ENCODE measurements at places on chromosomes 12 and 14. TPM values are rescaled to one million over a fixed set of nuclear protein-coding genes. Genes with fewer than 3 reads are reported as not detected.

DNA sequence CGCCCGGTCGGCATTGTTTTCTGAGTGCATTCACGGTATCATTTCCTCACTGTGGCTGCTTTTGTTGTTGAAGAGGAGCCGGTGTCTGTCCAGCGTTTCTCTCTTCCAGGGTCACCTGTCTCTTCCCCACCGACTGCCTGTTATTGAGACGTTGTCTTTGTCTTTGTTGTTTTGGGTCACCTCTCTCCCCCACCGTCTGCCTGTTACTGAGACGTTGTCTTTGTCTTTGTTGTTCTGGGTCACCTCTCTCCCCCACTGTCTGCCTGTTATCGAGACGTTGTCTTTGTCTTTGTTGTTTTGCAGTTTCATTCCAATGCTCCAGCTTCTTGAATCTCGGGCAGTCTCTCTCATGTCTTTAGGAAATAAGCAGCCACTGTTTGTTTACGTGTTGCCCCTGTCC is 69.9 kb downstream of the DDX51 start:
- H3K4me3 ChIP-seq = no peak overlapping the region
- no peak for DNase-seq
- no peaks in the 10 kb centered on the region for H3K4me1 ChIP-seq
- no peak overlapping the region for H3K27ac ChIP-seq
- H3K36me3 ChIP-seq = peaks cover 13% of the 10 kb centered on the region

GRCh38 chr12:39605996-39606395 is 13.6 kb downstream of the ABCD2 start:
- peak; percentile 59 for DNase-seq
- H3K27me3 ChIP-seq = no peaks in the 10 kb centered on the region
- H3K27ac ChIP-seq = peak overlapping the region; percentile 26
- H3K4me3 ChIP-seq = no peak overlapping the region

DNA sequence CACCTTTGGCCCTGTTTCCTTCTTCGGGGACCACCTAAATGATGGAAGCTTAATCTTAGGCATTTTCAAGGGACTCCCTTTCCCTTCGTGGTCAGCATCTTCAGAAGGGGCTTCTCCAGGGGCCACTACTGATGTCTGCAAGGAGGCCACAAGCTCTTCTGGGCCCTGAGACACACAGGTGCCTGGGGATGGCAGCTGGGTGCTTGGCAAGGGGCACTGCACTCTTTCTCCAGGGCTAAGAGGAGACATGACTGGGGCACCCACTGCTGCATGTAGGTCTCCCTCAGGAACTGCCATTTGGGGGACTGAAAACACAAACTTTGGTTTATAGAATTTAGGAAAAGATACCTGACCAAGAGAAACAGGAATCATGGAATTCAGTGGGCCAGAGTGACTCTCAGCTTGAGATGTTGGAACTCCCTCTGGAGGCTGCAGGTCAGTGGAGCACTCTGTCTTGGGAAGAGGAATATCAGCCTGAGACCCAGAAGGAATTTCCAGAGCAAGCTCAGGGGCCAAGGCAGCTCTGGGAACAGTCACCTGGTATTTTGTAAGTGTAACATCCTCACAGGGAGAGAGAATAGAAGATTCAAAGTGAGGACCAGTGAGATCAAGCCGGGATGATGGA is 16.0 kb downstream of the PLD4 start:
- H3K4me3 ChIP-seq = no peak overlapping the region
- H3K27ac ChIP-seq = no peak overlapping the region
- no peaks in the 10 kb centered on the region for H3K27me3 ChIP-seq
- DNase-seq = no peak

The ABCC9 gene
- 0.05 TPM for total RNA-seq

DNA sequence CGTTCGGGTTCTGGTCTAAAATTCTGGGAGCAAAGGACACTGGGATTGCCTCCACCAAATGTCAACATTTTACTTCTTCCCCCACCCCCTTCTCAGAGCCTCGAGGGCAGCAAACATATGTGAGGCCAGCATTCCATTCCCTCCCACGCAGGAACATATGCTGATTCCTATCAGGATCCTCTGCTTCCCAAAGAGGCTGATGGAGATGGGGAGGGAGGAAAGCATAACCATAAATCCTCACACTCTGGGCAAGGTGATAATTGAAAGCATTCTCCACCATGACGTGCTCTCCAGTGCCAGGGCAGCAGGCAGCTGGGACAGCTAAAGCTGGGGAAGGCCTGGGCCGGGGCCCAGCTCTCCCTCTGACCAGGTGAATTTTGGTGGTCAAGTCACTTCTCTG is 395.0 kb downstream of the ZFP36L1 start:
- H3K27ac ChIP-seq = no peak overlapping the region
- H3K4me3 ChIP-seq = no peak overlapping the region
- peaks cover 4% of the 10 kb centered on the region for H3K4me1 ChIP-seq
- no peaks in the 10 kb centered on the region for H3K27me3 ChIP-seq

DNA sequence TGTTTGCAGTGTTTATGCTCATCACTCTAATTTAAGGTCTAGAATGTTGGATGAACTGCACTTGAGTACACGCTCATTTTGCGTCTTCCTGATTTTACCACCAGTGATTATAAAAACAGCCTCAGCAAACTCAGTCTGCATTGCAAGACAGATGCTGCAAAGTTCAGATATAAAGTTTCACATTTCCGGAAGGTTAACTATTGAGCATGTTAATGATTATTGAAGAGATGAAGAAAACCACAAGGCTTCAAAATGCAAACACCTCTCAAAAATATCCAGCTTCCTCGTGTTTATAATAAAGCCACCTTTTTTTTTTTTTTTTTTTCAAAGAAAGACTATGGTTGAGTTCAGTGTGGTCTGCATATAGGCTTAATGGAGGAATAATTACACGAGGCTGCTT is 92.1 kb upstream of the BMP4 start:
- no peaks in the 10 kb centered on the region for H3K4me1 ChIP-seq
- H3K4me3 ChIP-seq = no peak overlapping the region
- no peaks in the 10 kb centered on the region for H3K27me3 ChIP-seq
- H3K36me3 ChIP-seq = no peaks in the 10 kb centered on the region

- H3K4me3 ChIP-seq = no peak overlapping the region
- peaks cover 15% of the 10 kb centered on the region for H3K36me3 ChIP-seq
- H3K27ac ChIP-seq = no peak overlapping the region
- no peak for DNase-seq
- peaks cover 14% of the 10 kb centered on the region for H3K4me1 ChIP-seq
These were observed 3.7 kb upstream of the TM9SF1 start for GRCh38 chr14:24198814-24199524.

- no peaks in the 10 kb centered on the region for H3K36me3 ChIP-seq
- no peaks in the 10 kb centered on the region for H3K4me1 ChIP-seq
- DNase-seq = no peak
- no peak overlapping the region for H3K27ac ChIP-seq
- peaks cover 29% of the 10 kb centered on the region for H3K27me3 ChIP-seq
- no peak overlapping the region for H3K4me3 ChIP-seq
These were observed 121.9 kb downstream of the GARIN6 start for GRCh38 chr12:99769396-99769980.

DNA sequence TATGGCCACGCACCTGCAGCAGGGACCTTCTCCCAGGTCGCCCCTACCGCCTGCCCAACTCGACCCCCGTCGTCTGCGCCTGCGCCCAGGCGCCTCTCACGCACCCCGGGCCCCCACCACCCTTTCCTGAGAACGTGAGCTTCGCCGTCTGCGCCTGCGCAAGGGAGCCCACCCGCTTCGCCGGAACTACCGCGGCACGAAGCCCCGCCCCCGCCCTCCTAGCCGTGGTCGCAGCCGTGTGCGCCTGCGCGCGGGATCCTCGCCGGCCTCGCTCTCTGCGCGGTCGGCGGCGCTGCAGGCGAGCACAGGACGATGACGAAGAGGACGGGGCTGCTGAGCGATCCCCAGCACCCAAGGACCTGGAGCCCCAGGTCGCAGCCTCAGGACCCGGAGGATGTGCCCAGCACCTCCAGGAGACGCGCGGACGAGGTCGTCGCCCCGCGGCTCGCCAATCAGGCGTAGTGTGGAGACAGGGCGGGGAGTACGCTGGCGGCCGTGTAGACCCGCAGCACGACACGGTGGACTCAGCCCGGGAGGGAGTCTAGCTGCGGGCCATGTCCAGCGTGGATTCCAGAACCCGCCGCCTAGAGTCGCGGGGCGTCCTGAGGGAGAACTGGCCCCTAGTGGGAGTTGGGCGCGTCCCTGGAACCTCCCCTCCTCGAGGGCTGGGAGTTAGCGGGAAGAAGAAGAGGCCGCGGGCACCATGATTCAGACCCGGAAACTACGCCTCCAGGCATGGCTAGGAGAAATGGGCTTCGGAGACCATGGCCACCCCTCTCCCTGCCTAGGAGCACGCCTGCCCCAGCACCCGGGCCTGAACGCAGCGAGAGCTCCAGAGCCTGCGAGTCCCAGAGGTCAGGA is 1120.8 kb upstream of the TMEM132C start:
- H3K4me1 ChIP-seq = no peaks in the 10 kb centered on the region
- peak overlapping the region; percentile 63 for H3K27ac ChIP-seq
- no peaks in the 10 kb centered on the region for H3K36me3 ChIP-seq
- H3K4me3 ChIP-seq = peak overlapping the region; percentile 63
- DNase-seq = peak; percentile 28

DNA sequence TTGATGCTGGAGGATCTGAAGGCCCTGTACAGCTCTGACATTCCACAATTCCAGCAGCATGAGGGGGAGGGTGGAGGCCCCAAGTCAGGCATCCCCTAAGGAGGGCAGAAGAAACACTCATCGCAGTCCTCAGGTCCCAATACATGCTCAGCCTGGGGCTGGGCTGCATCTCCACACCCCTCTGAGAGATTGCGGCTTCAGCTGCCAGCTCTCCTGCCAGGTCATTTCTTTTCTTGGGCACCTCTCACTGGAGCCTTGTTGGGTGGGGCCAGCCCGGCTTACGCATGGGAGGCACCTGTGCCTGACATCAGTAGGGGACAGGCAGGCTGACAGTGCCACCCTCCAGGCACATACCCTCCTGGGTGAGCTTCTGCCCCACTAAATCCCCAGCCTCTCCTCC is 89.8 kb downstream of the DICER1 start:
- H3K36me3 ChIP-seq = no peaks in the 10 kb centered on the region
- H3K27me3 ChIP-seq = no peaks in the 10 kb centered on the region
- DNase-seq = no peak

DNA sequence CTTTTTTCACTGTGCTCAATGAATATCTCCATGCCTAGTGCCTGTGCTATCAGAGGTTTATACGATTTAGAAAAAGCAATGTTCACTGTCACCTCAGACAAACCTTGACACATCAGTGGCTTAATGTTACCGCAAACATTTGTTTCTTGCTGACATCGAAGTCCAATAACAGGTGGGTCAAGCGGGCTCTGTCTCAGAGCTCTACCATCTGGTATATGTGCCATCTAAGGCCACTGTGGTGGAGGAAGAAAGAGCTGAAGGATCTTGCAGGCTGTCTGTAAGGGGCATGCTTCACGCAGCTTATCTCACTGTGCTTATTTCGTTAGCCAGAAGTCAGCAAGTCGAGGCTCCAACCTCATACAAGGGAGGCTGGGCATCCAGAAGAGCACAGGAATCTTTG is 189.5 kb upstream of the NTF3 start:
- no peaks in the 10 kb centered on the region for H3K27me3 ChIP-seq
- no peaks in the 10 kb centered on the region for H3K4me1 ChIP-seq
- no peak overlapping the region for H3K27ac ChIP-seq
- H3K4me3 ChIP-seq = no peak overlapping the region

GRCh38 chr14:32509632-32510187 is 180.6 kb downstream of the AKAP6 start:
- no peak overlapping the region for H3K27ac ChIP-seq
- no peaks in the 10 kb centered on the region for H3K36me3 ChIP-seq
- H3K4me3 ChIP-seq = no peak overlapping the region
- peaks cover 6% of the 10 kb centered on the region for H3K4me1 ChIP-seq

DNA sequence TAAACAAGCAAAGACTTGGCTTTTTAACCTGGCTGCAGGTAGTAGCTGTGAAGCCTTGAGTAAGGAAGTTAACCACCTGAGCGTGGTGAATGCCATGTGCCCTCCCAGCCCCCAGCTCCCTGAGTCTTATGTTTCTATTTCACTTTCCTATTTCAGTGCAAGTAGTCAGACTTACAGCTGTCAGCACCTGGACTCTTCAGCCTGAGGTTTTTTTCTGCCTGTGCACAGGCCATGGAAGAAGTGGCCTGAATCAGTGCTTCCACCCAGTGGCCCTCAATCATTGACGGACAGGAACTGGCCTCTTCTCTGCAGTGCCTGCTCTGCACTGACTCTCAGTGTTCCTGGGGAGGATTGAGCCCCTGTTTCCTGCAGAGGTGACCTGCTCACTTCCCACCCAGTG is 796.4 kb downstream of the MED13L start:
- no peaks in the 10 kb centered on the region for H3K27me3 ChIP-seq
- H3K4me3 ChIP-seq = no peak overlapping the region
- no peaks in the 10 kb centered on the region for H3K4me1 ChIP-seq
- H3K36me3 ChIP-seq = no peaks in the 10 kb centered on the region
- no peak for DNase-seq

DNA sequence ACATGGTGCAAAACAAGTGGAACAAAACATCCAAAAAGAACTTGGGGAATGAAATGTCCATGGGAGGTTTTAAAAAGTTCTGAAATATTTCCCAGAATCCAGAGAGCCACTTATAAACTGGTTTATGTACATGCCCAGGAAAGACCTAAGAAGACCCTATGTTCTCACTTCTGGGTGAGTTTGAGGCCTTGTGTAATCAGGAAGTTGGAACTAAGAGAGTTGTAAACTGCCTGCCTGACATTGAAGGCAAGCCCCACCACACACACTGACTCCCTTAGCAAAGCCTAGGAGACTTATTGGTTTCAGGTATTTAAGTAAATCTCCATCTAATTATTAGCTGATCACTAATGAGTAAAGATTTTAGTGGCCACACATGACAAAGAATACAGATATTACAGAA is 142.5 kb downstream of the LRIG3 start:
- no peaks in the 10 kb centered on the region for H3K4me1 ChIP-seq
- no peak for DNase-seq
- no peaks in the 10 kb centered on the region for H3K36me3 ChIP-seq
- H3K27ac ChIP-seq = no peak overlapping the region
- H3K27me3 ChIP-seq = no peaks in the 10 kb centered on the region

GRCh38 chr14:26820138-26820537 is 222.3 kb upstream of the NOVA1 start:
- H3K4me3 ChIP-seq = no peak overlapping the region
- H3K36me3 ChIP-seq = no peaks in the 10 kb centered on the region
- no peaks in the 10 kb centered on the region for H3K27me3 ChIP-seq

Measured in HCT116 (cell line).